ENCODE measurements at places on chromosomes 2 and 18.
A peak's percentile ranks its signal among the peaks of the same experiment; 100 is the strongest.

GRCh38 chr2:225502971-225503370 is 103.5 kb downstream of the NYAP2 start:
- H3K4me1 ChIP-seq = no peaks in the 10 kb centered on the region
- H3K27ac ChIP-seq = no peak overlapping the region
- no peak overlapping the region for H3K4me3 ChIP-seq
- H3K27me3 ChIP-seq = no peaks in the 10 kb centered on the region

DNA sequence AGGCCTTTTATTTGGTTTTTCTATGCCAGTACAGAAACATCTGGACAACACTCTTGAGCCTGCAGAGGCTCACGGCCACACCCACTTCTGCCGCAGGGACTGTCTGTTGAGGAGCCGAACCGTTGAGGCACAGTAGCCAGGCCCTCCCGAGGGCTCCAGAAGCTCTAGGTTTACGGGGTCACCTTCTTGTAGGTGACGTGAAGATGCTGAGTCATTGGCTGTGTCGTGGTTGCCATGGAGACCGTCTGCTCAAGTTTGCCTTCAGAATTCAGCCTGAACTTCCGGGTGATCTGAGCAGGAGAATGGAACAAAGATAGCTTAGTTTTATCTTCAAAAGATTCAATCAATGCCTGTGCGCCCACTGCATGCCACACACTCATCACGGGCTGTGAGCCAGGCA is 25.9 kb downstream of the BOK start:
- H3K4me3 ChIP-seq = no peak overlapping the region
- H3K27ac ChIP-seq = no peak overlapping the region
- H3K36me3 ChIP-seq = peaks cover 65% of the 10 kb centered on the region

DNA sequence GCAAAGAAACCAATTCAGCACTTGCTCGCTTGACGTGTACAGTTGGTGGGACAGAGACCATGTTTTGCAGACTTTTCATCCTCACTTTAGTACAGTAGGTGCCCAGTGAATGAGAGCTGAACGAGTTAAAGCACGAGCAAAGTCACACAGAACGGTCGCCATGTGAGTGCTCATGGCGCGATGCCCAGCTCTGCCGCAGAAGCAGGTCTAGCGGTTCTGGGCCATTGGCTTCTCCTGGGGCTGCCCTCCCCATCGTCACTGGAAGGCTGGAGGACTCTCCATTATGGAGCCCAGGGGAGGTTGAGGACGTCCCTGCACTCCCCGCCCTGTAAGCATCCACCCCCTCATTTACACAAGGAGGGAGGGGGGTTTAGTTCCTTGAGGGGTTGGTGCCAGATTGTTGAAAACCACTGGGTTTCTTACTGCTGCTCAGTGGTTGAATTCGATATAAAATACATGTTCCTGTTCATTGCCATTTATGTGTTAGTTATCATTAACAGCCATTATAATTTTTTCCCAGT is 24.9 kb downstream of the PTGR3 start:
- DNase-seq = no peak
- H3K27ac ChIP-seq = no peak overlapping the region
- H3K4me3 ChIP-seq = no peak overlapping the region
- H3K36me3 ChIP-seq = peaks cover 2% of the 10 kb centered on the region

- no peak for DNase-seq
- no peak overlapping the region for H3K4me3 ChIP-seq
- no peak overlapping the region for H3K27ac ChIP-seq
- H3K4me1 ChIP-seq = no peaks in the 10 kb centered on the region
- peaks cover 2% of the 10 kb centered on the region for H3K36me3 ChIP-seq
- peaks cover 15% of the 10 kb centered on the region for H3K27me3 ChIP-seq
These were observed 22.8 kb upstream of the ASB18 start for GRCh38 chr2:236286873-236287545.

DNA sequence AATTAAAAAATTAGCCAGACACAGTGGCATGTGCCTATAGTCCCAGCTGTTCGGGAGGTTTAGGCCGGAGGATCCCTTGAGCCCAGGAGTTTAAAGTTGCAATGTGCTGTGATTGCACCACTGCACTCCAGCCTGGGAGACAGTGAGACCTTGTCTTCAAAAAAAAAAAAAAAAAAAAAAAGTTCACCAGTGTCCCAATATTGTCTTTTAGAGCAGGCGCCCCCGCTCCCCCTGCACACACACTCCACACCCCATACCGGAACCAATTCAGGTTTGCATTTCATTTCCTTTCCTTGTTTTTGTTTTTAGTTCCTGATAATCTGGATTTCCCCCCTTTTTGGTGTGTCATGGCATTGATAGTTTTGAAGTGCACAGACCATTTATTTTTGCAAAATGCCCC is 10.4 kb downstream of the TMEM87B start:
- peaks cover 31% of the 10 kb centered on the region for H3K4me1 ChIP-seq
- H3K27ac ChIP-seq = peak overlapping the region; percentile 36
- DNase-seq = no peak
- H3K4me3 ChIP-seq = no peak overlapping the region
- peaks cover 46% of the 10 kb centered on the region for H3K36me3 ChIP-seq

DNA sequence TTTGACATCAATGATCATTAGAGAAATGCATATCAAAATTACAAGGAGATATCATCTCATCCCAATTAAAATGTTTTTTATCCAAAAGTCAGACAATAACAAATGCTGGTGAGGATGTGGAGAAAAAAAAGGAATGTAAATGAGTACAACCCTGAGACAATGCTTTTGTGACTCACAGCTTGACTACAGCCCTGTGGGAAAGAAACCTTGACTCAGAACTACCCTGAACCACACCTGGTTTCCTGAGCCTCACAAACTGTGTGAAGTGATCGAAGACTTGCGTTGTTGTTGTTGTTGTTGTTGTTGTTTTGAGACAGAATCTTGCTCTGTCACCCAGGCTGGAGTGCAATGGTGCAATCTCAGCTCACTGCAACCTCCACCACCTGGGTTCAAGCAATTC is 266.6 kb upstream of the MYT1L start:
- H3K4me1 ChIP-seq = no peaks in the 10 kb centered on the region
- peaks cover 1% of the 10 kb centered on the region for H3K36me3 ChIP-seq
- H3K27ac ChIP-seq = no peak overlapping the region
- peaks cover 10% of the 10 kb centered on the region for H3K27me3 ChIP-seq
- no peak for DNase-seq

- H3K4me1 ChIP-seq = peaks cover 2% of the 10 kb centered on the region
- no peak overlapping the region for H3K4me3 ChIP-seq
- peaks cover 5% of the 10 kb centered on the region for H3K27me3 ChIP-seq
- H3K36me3 ChIP-seq = no peaks in the 10 kb centered on the region
- no peak for DNase-seq
These were observed 88.8 kb downstream of the VIT start for GRCh38 chr2:36785179-36785795.

DNA sequence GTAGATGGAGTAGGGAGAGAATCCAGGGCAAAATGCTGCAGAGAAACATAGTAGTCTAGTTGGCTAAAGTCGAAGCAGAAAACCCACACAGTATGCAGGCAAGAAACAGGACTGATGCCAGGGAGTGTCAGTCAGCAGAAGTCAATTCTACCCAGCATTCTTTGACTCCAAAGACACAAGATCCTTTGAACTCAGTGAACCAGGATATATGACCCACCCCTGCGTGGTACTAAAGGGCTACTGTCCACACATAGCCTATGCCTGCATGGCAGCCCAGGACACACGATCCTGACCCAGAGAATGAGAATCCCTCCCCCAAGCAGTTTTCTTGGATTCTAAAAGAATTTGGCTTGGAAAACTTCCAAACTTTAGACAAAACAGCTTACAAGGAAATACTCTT is 42.5 kb downstream of the ALK start:
- H3K27me3 ChIP-seq = peaks cover 14% of the 10 kb centered on the region
- H3K4me3 ChIP-seq = no peak overlapping the region
- H3K36me3 ChIP-seq = no peaks in the 10 kb centered on the region
- no peaks in the 10 kb centered on the region for H3K4me1 ChIP-seq
- no peak overlapping the region for H3K27ac ChIP-seq

GRCh38 chr18:49017813-49018553 is 67.2 kb upstream of the SMAD7 start:
- no peaks in the 10 kb centered on the region for H3K36me3 ChIP-seq
- peak; percentile 85 for DNase-seq
- no peaks in the 10 kb centered on the region for H3K27me3 ChIP-seq
- H3K4me1 ChIP-seq = peaks cover 37% of the 10 kb centered on the region
- H3K27ac ChIP-seq = peak overlapping the region; percentile 97

- peaks cover under 1% of the 10 kb centered on the region for H3K4me1 ChIP-seq
- no peak overlapping the region for H3K4me3 ChIP-seq
- no peak for DNase-seq
- no peak overlapping the region for H3K27ac ChIP-seq
- H3K27me3 ChIP-seq = no peaks in the 10 kb centered on the region
- H3K36me3 ChIP-seq = no peaks in the 10 kb centered on the region
These were observed 110.3 kb downstream of the SNTG2 start for GRCh38 chr2:1060987-1061386.

GRCh38 chr18:68472701-68473295 is 242.1 kb downstream of the TMX3 start:
- peaks cover 12% of the 10 kb centered on the region for H3K4me1 ChIP-seq
- no peak for DNase-seq
- no peaks in the 10 kb centered on the region for H3K36me3 ChIP-seq
- H3K4me3 ChIP-seq = no peak overlapping the region
- no peak overlapping the region for H3K27ac ChIP-seq

DNA sequence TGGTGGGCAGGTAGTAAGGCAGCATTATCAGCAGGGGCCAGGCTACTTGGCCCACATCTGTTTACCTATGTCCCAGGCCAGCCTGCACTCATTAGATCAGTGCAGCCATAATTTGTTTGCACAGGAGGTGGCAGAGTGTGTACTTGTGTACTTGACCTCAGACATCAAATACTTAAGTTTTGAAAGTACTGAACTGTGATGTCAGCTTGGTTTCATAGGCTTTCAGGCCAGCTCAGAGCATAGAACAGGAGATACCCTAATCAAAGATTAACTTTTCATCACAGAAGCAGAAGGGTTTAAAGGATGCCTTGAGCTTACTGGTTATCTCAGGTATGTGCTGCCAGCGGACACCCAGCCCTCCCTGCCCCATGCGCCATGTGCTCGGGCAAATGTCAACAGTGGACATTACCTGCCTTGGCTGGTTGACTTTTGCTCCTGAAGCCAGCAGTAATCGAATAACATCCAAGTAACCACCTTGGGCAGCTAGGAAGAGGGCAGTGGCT is 33.2 kb downstream of the ANKRD29 start:
- H3K4me1 ChIP-seq = peaks cover 31% of the 10 kb centered on the region
- H3K27ac ChIP-seq = no peak overlapping the region
- DNase-seq = no peak
- no peak overlapping the region for H3K4me3 ChIP-seq

DNA sequence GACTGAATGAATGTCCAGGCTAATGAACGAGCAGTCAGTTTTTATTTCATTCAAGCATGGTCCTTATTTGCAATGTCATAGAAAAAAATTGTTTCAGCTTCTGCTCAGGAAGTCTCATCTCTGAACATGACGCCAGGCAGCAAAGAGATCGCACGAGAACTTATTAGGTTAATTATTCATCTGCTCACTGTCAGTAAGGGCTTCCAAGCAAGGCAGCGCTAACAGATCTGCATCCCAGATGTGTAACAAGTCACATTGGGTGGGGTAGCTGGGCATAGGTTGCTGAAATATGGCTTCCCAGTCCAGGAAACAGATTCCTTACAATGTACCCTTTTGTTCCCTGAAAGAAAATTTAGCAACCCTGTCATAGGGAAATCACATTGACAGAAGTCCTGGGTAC is 63.5 kb downstream of the ANKRD44 start:
- H3K4me3 ChIP-seq = no peak overlapping the region
- H3K4me1 ChIP-seq = peaks cover 61% of the 10 kb centered on the region
- no peaks in the 10 kb centered on the region for H3K27me3 ChIP-seq
- no peak overlapping the region for H3K27ac ChIP-seq
- no peak for DNase-seq
- no peaks in the 10 kb centered on the region for H3K36me3 ChIP-seq

GRCh38 chr18:39230086-39230803 is 1664.6 kb upstream of the CELF4 start:
- no peak overlapping the region for H3K4me3 ChIP-seq
- no peak for DNase-seq
- H3K27me3 ChIP-seq = no peaks in the 10 kb centered on the region
- H3K36me3 ChIP-seq = no peaks in the 10 kb centered on the region
- H3K27ac ChIP-seq = no peak overlapping the region

- H3K27me3 ChIP-seq = no peaks in the 10 kb centered on the region
- no peak overlapping the region for H3K4me3 ChIP-seq
- H3K36me3 ChIP-seq = no peaks in the 10 kb centered on the region
- H3K27ac ChIP-seq = peak overlapping the region; percentile 5
- no peak for DNase-seq
- H3K4me1 ChIP-seq = peaks cover 33% of the 10 kb centered on the region
These were observed 46.7 kb upstream of the BARD1 start for GRCh38 chr2:214856137-214856536.

DNA sequence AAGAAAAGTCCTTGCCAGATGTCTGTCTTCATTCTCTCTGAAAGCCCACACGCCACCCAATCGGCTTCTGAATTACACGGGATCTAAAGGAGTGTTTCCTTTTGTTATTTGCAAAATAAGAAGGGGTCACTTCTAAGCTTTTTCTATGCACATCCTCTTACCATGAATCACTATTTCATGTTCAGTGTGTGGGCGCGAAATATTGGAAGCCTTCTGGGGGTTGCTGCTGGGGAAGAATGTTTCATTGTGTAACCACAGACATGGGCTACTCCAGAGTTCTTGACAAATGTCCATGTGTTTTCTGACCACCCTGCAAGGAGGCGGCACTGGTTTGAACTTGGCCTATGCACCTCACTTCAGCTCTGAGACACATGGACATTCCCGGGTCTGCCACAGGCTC is 133.6 kb upstream of the APCDD1 start:
- peaks cover 35% of the 10 kb centered on the region for H3K4me1 ChIP-seq
- no peak for DNase-seq
- H3K36me3 ChIP-seq = no peaks in the 10 kb centered on the region
- no peak overlapping the region for H3K4me3 ChIP-seq

GRCh38 chr2:171410101-171410500 is 23.7 kb downstream of the METTL8 start:
- no peak overlapping the region for H3K4me3 ChIP-seq
- H3K27ac ChIP-seq = peak overlapping the region; percentile 58
- no peak for DNase-seq
- peaks cover 39% of the 10 kb centered on the region for H3K4me1 ChIP-seq
- H3K36me3 ChIP-seq = no peaks in the 10 kb centered on the region

- H3K27ac ChIP-seq = no peak overlapping the region
- no peak for DNase-seq
- H3K36me3 ChIP-seq = peaks cover 1% of the 10 kb centered on the region
- H3K4me3 ChIP-seq = no peak overlapping the region
- no peaks in the 10 kb centered on the region for H3K27me3 ChIP-seq
These were observed 145.0 kb downstream of the TTC27 start for GRCh38 chr2:32772638-32773447.

DNA sequence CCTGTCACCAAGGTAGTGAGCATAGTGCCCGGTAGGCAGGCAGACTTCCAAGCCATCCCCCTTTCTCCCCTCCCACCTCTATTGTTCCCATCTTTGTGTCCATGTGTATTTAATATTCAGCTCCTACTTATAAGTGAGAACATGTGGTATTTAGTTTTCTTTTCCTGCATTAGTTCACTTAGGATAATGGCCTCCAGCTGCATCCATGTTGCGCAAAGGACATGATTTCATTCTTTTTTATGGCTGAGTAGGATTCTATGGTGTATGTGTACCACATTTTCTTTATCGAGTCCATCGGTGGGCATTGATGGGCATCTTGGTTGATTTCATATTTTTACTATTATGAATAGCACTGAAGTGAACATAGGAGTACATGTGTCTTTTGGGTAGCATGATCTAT is 35.3 kb downstream of the MMADHC start:
- no peak overlapping the region for H3K4me3 ChIP-seq
- H3K27ac ChIP-seq = no peak overlapping the region
- peaks cover 9% of the 10 kb centered on the region for H3K4me1 ChIP-seq
- no peak for DNase-seq
- H3K27me3 ChIP-seq = no peaks in the 10 kb centered on the region
- H3K36me3 ChIP-seq = peaks cover 2% of the 10 kb centered on the region
